HCEC 1CT (cell line): ENCODE measurements at places on chromosomes 5 and 9.

DNA sequence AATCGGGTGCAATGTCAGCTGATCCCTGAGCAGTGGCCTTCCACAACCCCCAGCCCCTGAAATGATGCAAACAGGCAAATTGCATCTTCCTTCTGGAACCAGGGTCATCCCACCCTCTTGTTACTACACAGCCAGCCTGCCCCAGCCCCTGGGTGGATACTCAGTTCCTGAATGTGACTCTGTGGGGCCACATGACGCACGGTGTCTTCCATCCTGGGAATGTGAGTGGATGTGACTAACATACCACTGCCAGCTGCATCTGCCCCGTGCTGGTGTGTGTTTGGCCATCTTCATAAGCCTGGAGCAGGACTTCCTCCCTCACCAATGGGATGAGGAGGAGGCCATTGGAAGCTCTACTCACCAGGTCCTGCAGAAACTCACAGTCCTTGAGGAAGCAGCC, 257.9 kb upstream of the ADAMTS16 start:
- DNase-seq = no peak

GRCh38 chr9:95460518-95461164, 56.1 kb downstream of the PTCH1 start:
- no peak for DNase-seq

DNA sequence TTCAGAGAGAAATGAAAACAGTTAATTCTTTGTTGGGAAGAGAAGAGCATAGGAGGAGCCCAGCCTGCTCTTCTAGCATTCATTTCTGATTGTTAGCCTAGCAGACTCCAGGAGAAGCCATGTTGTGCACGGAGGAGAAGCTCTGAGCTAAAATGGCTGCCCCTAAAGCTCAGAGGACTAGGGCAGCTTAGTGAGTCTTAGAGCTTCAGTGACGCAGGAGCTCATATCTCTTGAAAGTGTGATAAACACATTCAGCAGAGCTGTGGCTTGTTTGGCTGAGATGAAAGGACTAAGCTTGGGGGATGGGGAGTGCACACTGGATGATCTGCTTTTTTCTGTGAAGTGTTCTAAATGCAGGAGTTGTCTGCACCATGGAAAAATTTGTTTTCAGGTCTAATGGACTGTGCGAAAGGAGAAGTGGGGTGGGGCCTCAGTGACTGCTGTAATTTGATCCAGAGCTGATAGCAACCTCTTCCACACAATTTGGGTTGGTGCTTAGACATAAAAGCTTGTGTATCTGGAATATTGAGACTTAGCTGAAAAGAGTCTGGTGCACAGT, 58.5 kb downstream of the ZNF462 start:
- DNase-seq = peak; percentile 41

GRCh38 chr9:68883224-68883623, 130.7 kb downstream of the PRKACG start:
- no peak for DNase-seq

DNA sequence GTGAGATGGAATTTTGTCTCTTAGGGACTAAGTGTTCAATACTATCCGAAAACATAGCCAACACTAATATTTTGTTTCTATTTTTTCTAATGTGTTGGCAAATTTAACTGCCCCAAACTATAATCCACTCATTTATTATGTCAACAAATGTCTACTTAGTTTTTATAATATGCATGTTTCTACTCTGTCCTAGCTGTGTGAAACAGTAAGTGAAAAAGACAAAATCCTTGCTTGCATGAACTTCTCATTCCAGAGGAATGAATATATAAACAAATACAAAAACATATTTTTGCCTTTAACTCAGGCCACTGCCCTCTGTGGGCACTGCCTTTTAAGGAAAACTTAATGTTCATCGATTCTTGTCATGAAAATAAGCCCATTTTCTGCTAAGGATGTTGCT, 1275.4 kb upstream of the CDH18 start:
- peak; percentile 86 for DNase-seq

- no peak for DNase-seq
Measured at GRCh38 chr5:116810951-116811350, 236.3 kb upstream of the SEMA6A start.

GRCh38 chr9:75149841-75150241, 61.5 kb downstream of the OSTF1 start:
- DNase-seq = no peak

DNA sequence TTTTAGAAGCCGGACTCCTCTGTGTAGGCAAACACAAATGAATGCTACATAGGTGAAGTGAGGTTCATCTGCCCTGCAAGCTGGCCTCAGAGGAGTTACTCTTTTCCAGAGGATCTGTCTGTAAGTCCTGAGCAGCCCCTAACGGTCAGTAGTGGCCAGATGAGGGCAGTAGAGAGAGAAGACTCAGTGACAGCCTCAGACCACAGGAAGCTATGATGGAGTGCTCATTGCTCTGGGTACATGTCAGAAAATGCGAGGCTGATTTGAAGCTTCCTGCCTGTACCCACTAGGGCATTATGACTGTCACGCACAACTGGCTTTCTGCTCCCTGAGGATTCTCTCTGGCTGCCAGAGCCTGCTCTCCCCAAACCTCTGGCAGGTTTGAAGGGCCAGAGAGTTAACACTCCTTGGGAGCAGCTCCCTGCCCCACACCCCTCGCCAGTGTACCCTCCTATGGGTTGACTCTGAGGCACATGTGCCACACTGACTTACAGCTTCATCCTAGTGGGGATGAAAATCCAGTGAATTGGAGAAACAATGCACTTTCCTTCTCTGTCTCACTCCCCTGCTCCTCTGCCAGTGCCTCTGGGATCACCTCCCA, 141.5 kb downstream of the GABRG2 start:
- no peak for DNase-seq

DNA sequence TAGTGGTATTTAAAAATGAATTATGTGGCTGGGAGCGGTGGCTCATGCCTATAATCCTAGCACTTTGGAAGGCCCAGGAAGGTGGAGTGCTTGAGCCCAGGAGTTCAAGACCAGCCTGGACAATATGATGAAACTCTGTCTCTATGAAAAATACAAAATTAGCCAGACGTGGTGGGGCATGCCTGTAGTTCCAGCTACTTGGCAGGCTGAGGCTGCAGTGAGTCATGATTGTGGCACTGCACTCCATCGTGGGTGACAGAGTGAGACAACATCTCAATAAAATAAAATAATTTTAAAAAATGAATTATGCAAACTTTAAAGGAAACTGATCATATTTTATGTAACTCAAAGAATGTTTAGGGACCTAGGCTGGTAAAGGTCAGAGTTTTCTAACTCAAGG, 310.8 kb upstream of the DMRT1 start:
- no peak for DNase-seq

DNA sequence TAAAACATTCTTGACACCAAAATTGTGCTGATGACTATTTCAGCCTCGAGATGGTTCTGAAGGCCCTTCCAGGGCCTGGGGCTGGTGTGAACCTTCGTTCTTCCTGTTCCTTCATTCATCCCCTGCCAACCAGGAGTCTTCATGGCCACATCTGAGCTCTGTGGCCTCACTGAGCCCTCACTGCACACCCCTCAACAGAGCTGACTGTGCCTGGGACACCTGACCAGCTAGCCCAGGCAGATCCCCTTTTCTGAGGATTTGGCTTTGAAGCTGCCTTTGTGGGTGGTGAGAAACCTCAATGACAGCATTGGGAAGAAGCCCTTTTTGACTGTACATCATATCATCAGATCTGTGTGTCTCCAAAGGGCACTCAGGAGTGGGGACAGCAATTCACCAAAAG, 13.8 kb downstream of the AK8 start:
- no peak for DNase-seq

DNA sequence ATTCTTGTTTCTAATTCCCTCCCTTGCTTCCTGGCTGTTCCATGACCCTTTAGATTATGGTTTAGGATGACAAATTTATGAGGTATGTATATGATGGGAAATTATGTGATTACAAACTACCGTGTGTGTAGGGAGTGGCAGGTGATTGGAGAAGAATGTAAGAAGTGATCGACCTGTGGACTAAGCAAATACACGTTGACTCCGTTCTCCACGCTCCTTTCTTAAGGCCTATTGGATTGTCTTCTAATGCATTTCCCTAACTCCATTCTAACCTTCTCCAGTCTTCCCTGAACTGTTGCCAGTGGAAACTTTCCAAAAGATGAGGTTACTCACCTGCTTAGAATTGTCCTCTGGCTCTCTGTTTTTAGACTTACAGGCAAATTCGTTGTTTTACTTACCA, 36.6 kb downstream of the MVB12B start:
- no peak for DNase-seq

- DNase-seq = no peak
Measured at GRCh38 chr9:96483733-96484390, 33.9 kb downstream of the HABP4 start.

DNA sequence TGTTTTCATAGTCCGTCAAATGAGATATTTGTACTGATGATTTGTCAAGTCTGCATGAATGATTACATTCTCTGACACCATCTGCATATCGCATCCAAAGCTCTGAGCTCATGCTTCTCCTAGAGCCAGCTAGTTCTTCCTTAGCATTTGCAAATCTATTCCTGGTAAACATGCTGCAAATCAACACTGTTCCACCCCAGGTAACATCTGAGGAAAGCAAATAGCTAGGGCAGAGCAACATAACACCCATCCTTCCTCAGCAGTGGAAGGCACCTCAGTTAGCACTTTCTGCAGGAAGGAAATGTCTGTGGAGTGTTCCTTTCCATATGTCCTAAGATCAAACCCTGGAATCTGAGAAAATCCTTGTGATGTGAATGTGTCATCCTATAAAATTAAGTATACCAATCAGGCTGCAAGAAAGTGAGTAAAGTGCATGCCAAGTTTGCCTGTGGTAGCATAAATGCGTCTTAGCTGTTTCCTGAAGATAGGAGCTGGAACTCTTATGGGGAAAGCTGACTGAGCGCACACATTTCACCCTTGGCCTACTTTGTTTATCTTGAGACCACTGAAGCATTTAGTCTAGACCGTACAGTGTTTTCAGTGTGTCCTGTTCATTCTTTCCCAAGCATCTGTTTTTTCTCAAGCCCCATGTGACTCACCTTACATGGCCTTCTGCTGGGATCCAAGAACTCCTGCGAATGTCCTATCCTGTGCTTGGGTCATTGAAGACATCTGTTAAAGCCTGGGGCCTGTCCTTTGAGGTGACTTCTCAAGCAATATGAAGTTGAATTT, 50.9 kb upstream of the STARD4 start:
- DNase-seq = peak; percentile 22

DNA sequence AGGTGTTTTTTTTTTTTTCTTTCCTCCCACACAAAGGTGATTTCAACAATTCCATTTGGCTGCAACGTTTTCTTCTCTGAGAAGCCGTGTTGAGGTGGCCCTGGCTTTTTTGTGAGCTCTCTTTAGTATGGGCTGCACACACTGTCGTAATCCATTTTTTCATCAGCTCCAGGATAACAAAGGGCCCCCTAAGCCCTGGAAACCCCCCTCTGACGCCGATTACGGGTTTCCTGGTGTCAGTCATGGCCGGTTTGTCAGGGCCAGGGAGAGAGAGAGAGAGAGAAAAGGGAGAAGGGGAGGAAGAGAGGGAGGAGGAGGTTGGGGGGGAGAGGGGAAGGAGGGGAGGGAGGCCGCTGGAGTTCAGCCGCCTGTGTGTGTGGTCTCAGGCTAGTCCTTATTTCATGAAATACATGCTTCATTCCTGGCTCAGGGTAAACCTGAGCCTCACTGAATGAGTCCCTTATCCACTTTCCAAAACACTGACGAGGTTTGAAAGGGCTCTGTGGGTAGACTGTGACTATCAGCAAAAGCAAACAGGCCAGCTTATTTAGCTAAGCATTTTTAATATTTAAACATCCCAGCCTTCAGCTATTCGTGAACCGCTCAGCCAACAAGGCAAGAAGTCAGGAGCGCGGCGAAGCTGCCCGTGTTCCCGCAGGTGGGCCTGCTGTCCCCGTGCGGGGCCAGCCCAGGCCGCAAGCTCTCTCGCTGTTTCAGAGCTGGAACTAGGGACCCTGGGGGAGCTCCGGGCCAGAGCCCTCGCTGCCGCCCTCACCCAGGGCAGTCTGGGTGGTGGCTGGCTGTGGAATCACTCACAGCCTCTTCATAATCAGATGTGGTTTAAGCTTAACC, 172.8 kb downstream of the ERCC6L2 start:
- no peak for DNase-seq

- DNase-seq = no peak
Measured at GRCh38 chr9:97853844-97854695, 1.0 kb downstream of the FOXE1 start.

- peak; percentile 22 for DNase-seq
Measured at GRCh38 chr5:140632366-140633020, 482 bp downstream of the CD14 start.

- DNase-seq = no peak
Measured at GRCh38 chr5:34057569-34057968, 14.6 kb upstream of the C1QTNF3 start.

- DNase-seq = peak; percentile 4
Measured at GRCh38 chr5:6780802-6781391, 67.7 kb downstream of the TENT4A start.

GRCh38 chr5:150368526-150368925, 11.0 kb downstream of the TCOF1 start:
- no peak for DNase-seq

- DNase-seq = no peak
Measured at GRCh38 chr5:116880150-116880549, 305.5 kb upstream of the SEMA6A start.

DNA sequence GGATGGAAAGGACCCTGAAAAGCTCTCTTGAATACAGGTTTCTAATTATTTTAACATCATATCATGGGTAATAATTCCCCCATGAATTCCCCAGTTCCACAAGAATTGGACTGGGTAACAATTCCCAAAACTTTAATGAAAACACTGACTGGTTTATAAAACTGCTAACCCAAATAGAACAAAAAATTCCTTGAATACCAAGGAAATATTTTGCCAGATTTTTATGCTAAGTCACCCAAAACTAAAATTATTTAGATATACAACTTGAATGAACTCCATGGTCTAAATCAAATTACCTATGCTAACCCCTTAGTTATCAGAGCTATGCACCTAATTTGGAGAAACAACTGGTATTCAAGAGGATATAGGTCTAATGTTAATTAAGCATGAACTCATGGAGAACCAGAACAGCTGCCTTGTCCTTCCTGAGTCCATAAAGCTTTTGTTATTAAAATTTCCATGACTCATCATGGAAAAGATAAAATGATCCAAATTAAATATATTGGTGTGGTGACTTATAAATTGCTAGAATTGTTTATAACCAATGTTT, 164.9 kb upstream of the TUT7 start:
- DNase-seq = no peak

- no peak for DNase-seq
Measured at GRCh38 chr9:93577975-93578682, 1.7 kb downstream of the PHF2 start.

DNA sequence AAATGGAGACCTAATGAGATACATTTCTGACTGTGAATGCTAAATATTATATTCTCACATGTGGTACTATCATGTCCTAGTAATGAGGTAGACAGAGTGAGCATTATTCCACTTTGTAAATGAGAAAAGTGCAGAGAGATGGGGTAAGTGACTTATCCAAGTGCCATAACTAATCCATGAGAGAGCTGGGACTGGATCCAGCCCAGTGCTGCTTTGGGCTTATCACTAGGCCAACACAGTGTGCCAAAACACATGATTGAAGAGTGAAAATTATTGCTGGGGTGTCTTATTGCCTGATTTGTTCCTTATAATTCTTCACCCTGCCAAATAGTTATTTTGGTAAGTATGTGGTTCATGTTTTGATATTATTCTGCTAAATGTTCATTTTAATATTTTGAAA, 442.2 kb upstream of the GRAMD2B start:
- DNase-seq = no peak
